ENCODE measurements at places on chromosomes 5 and 9.

DNA sequence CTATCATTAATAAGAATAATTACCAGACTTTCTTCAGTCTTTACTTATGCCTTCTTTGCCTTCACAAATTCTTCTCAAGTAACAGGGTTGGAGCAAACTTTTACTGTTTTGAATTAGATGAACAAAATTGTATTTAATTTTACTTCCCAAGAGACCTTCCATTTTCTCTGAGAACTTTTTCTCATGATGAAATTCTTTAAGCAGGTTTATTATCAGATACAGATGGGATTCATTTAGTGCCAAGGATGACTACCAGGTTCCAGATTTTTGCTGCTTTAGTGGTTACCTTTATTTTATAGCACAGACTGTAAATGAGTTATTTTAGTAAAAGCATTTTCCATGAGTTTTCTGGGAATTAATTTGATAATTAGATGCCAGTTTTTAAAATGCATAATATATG, 125.1 kb downstream of the GDNF start:
- DNase-seq: no peak

- DNase-seq: no peak
Measured at GRCh38 chr9:83665580-83666200, 42.1 kb downstream of the UBQLN1 start.

GRCh38 chr5:137592317-137592716, 93.2 kb upstream of the SPOCK1 start:
- no peak for DNase-seq

DNA sequence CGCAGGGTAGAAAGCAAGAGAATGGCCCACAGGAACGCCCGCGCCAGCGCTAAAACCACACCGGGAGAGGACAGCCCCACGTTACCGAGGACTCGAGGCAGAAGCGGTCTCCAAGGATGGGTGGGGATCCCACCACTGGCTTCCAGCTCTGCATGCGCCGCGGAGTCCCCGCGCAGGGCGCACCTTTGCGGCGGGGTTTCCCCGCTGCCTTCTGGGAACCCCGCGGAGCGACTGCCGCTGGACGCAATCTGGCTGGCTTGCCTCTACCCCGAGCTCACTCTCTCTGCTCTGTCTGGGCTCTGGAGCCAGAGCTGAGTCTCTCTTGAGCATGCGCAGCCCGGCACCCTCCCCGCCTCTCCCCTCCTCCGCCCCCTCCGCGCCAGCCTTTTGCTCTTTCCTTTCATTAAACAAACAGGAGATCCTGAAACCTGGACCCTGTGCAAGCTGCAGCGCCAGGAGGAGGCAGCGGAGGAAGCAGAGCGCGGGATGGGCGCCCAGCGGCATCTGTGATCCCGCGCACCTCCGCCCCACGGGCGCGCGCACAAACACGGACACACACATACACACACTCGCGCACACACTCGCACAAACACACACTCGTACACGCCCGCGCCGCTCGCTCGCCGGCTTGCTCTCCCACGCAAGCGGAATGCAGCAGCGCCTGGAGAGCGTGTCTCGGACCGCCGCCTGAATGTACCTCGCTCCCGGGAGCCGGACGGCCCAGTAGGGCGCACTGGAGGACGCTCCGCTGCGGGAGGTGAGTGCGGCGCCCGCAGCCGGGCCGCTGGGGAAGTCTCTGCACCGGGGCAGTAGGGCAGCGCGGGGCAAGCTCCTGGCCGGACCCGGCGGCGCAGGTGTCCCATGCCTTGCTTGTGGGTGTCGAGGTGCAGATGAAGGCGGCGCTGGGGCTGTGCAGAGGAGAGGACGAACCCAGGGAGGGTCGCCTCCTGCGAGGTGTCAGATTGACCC, at the start of gene PLPPR1:
TSS of gene PLPPR1 (plus strand) at position 382 of the 969 bp plus-strand sequence.
- DNase-seq: no peak

DNA sequence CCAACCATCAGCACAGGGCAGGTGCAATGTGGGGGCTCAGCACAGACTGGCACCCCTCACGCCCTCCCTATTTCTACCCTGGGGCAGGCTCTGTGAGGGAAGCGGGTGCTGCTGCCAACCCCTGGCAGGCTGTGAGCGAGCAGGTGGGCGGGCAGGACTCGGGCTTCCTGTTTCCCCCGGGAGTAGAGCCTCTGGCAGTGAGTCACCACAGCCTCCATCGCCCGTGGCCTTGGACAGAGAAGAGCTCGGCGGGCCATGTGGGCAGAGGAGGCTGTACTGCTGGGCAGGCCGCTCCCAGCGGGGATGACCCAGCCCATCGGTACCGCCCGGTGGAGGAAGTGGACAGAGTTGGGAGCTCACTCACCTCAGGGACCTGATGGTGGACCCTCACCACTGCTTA, 16.6 kb downstream of the KCNT1 start:
- no peak for DNase-seq

DNA sequence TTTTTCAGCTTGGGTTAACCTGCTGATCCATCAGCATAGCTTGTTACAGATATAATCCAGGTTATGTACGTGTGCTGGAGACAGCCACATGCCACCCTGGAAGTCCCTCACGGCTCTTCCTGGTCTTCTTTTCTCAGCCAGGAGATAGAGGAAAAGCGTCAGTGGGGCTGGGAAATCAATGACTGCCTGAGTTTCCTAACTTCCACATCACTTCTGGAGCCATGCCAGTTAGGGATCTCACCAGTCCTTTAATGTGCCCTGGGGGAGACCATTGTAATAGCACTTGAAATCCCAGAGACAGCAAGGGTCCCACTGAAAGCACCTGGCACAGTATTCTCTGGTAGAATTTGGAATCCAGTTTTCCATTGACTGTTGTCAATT, 29.2 kb downstream of the ANXA2R start:
- DNase-seq: no peak

DNA sequence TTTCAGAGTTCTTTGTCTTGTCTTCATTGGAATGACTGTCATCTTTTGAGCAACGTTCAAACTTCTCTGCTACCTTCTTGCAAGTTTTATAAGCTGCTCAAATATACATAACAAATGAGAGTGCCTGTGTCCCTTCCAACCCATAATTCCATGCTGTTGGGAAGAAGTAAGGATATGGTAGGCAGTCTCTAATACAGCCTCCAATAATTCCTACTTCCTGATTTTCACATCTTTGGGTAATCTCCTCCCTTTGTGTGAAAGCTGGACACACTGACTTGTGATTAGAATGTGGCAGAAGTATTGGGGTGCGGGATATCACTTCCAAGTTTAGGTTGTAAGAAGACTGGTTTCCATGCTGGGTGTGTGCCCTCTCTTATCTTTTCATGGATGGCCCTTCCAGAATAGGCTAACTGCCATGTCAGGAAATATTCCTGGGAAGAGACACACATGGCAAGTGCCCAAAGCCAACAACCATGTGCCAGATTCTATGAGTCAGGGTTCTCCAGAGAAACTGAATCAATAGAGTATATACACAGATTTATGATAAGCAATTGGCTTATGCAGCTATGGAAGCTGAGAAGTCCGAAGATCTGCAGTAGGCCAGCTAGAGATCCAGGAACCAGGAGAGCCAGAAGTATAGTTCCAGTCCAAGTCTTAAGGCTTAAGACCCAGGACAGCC, 531.3 kb downstream of the NTRK2 start:
- DNase-seq: no peak

Measured in T-cell (primary cell).